ENCODE measurements at places on chromosomes 13 and 19.

GRCh38 chr19:10289167-10289835 is 451 bp upstream of the ICAM5 start:
- DNase-seq = peak; percentile 94

DNA sequence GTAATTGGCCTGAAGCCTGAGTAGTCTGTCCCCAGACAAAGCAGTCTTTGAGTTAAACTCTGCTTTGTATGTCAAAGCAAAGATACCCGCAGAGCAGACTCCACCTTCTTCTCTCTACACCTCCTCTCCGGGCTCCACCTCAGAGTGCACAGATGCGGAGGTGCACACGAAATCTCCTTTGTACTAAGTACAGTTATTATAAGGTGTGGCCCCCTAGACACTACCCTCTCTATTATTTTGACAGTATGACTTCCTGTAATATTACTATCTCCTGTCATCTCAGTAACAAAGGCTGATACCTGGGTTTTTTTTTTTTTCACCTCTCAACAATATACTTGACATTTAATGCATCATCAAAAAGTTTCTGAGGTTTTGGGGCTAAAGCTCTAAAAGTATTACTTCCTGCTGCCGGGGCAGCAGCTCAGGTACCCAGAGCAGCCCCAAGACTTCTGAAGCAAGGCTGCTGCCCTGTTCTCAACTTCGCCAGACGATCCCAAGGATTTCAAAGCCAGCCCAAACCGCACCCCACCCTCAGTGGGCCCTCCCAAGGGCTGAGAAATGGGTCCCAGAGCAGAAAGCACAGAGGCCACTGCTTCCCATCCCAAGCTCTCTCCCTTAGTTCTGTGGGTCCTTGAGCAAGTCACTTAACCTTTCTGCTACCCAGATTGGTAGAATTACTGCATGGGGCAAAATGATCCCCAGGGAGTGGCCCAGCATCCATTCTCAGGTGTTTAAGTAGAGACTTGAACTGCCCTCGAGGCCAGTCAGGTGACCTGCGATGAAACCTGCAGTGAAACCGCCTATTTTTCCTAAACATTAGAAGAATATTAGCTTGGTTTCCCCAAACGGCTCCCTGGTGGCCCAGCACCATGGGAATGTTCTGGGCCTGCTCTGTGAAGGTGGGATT is 180.6 kb downstream of the FOXO1 start:
- no peak for DNase-seq

DNA sequence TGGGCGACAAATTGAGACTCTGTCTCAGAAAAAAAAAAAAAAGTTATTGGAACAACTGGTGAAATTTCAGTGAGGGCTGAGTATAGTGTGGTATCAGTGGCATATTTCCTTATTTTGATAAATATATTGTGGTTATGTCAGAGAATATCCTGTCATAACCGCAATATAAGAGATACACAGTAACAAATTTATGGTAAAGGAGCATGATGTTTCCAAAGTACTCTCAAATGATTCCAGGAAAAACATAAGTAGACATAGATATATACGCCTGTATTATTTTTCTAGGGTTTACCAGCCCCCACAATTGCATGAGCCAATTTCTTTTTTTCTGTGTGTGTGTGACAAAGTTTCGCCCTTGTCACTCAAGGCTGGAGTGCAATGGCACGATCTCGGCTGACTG is 5.7 kb upstream of the C5AR1 start:
- DNase-seq = no peak

DNA sequence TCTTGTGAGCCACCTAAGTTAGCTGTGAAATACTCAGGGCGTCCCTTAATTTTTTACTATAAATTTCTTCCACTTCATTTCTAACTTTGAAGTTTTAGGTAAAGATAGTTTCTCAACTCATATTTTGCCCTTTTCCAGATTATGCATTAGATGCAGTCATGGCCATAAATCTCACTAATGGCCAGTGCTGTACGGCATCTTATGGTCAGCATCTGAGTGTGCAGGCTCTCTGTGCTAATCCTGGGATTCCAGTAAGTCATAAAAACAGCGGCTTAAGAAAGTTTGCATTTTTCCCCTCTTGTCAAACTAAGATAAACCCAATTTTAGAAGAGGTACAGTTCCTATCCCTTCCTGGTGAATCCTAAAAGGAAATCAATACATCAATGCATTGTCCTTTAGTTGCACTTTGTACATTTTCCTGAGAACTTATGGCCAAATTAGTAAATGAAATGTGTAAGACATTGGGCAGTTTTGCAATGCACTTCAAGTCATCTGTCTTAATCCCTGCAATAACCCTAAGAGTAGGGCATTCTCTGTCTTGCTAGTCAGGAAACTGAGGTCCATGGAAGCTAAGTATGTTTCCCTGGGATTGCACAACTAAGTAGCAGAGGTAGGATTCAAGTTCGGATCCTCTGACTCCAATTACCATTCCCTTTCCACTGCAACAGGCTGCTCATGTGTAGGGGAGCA is 146.2 kb downstream of the DCT start:
- no peak for DNase-seq

DNA sequence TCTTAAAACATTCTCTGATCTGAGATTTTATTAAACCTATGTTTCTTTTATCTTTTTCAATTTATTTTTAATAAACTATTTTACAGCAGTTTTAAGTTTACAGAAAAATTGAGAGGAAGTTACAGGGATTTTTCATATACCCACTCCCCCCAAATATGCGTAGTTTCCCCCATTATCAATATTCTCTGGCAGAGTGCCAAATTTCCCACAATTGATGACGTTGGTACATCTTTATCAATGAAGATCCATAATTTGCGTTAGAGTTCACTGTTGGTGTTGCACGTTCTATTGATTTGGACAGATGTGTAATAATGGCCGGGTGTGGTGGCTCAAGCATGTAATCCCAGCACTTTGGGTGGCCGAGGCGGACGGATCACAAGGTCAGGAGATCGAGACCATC is 1063.0 kb upstream of the ATXN8OS start:
- no peak for DNase-seq

GRCh38 chr13:102757006-102757405 is 16.6 kb downstream of the TEX30 start:
- DNase-seq = no peak

DNA sequence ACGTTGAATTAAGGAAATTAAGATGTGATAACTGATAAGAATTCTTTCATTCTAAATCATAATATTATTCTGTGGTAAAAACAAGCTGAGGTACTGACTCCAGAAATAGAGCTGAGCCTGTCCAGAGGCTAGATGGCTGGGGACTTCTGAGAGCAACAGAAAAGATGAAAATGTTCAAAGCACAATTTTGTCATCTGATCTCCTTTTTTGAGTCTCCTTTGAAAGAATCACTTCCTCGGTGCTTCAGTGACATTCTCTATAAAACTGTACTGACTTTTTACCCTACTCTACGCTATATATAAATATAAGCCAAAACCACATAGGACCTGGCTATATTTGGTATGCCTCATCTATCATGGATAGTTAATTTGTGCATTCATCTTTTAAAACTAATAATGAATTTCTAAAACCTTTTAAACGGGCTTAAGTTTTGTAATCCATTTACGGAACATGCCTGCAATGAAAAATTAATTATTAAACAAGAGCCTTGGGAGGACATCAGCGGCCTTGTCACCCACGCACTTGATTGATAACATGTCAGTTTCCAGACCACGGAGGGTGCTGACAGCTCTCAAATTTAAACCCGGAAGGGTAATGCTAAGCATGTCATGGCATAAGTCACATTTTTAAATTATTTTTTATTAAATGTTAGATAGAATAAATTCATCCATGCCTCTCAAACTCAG is 235.5 kb downstream of the PCDH9 start:
- DNase-seq = no peak

- DNase-seq = no peak
Observed at GRCh38 chr13:73997964-73998363, 136.2 kb downstream of the KLF12 start.

DNA sequence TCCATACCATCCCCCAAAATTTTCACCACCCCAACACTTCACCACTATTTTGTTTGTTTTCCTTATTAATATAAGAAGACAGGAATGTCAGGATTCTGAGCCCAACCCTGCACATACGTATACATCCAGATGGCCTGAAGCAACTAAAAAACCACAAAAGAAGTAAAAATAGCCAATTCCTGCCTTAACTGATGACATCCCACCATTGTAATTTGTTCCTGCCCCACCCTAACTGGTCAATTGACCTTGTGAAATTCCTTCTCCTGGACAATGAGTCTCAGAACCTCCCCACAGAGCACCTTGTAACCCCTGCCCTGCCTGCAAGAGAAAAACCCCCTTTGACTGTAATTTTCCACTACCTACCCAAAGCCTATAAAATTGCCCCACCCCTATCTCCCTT is 132.5 kb downstream of the ZNF675 start:
- no peak for DNase-seq

GRCh38 chr13:112842343-112842856 is 126.6 kb upstream of the MCF2L start:
- DNase-seq = no peak

DNA sequence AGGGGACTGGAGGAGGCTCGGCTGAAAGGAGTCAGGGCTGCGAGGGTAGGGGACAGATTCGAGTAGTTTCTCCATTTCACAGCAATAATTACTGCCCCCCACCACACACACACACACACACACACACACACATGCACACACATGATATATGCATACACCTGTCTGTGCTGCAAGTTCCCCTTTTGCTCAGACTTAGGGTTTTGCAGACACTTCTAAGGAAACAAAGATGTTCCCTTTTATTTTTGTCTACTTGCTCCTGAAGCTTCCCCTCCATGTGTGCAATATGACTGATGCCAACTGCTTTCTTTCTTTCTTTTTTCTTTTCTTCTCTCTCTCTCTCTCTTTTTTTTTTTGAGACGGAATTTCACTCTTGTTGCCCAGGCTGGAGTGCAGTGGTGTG is 13.4 kb downstream of the MBD3L2B start:
- DNase-seq = peak; percentile 40

DNA sequence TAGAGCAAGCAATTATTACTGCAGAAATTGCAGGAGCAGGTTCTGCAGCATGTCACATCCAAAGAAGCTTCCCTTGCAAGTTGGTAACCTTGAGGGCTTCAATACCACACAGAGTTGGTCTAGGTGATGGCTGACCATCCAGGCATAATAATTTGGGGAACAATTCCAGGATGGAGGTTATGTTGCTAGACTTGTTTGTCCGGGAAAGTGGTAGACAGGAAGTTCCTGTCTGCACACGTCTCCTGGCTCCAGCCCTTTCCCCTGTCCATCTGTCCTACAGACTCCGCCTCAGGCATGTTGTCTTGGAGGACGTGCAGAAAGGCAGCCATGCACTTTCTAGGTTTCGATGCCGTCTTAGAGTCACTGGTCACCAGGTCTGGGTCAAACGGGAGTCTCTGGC is 26.0 kb downstream of the DPRX start:
- DNase-seq = no peak

GRCh38 chr19:40523322-40524047 is 53.2 kb upstream of the SHKBP1 start:
- DNase-seq = peak; percentile 77

DNA sequence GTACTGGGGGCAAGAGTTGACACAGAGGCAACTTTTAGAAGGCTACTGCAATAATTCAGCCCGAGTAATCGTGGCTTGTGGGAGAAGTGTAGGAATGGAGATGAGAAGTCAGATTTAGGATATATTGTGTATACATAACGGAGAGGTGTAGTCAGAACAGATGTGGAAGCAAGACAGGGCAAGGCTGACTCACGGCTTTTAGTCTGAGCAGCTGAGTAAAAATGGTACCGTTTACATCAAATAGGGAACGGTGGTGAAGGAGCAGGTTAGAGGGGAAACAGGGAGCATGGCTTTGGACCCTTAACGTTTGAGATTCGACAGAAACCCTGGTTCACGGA is 796 bp upstream of the LSM14A start:
- no peak for DNase-seq

DNA sequence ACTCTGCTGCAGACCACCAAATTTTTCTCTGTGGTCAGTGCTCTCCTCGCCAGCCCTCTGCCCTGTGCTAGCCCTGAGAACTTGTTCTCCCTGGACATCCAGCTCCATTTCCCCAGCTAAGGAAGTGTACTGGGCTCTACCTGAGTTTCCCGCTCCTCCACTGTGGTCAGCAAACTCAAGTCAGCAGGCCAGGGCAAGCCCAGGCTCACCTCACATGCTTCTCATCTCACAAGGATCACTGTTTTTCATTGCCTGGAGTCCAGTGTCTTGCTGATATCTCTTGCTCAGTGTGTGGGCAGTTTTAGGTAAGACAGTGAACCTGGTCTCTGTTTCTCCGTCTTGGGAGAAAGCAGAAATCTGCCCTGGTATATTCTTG is 201.4 kb downstream of the FOXO1 start:
- DNase-seq = no peak

GRCh38 chr13:109389892-109390345 is 396.5 kb downstream of the IRS2 start:
- no peak for DNase-seq

GRCh38 chr19:41545547-41545946 is 30.4 kb upstream of the CEACAM21 start:
- DNase-seq = peak; percentile 68

GRCh38 chr13:20911037-20911436 is 8.5 kb upstream of the XPO4 start:
- no peak for DNase-seq

DNA sequence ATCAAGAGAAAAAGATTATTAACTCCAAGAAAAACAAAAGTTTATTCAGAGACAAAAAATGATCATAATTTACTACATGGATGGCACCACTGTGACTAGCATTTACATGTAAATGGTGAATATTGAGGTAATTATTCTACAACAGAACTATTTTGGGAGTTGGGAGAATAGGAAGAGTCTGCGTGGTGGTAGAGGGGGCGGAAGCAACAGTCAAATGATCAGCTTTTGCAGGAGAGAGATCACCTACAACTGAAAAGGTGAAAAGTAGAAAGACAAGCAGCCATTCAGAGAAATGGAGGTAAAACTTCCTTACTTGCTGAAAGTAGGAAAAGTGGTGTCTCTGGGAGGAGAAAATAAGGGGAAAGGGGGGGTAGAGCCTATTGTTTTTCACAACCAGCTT is 62.8 kb upstream of the SACS start:
- no peak for DNase-seq

DNA sequence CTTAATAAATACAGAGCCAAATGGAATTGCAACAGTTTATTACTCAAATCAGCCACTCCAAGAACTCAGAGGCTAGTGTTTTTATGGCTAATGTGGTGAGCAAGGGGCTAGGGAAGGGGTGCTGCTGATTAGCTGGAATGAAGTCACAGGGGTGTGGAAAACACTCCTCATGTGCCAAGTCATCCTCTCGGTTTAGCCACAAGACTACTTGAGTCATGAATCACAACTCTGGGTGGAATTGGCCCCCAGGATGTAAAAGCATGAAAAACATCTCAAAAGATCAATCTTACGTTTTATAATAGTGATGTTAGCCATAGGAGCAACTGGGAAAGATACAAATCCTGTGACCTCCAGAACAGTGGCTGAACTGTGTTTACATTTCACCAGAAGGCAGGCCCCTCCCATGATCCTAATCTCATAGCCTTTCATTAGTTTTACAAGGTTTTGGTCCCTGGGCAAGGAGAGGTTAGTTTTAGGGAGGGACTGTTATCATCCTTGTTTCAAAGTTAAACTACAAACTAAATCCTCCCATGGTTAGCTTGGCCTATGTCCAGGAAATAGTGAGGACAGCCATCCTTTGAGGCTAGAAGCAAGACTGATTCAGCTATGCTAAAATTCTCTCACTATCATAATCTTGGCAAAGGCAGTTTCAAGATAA is 2020.1 kb upstream of the PCDH20 start:
- no peak for DNase-seq
